Astrocyte (in vitro differentiated cells and primary cell): ENCODE measurements at places on chromosomes 16 and 17.

- peak; percentile 98 for DNase-seq
Measured at GRCh38 chr17:38900978-38901656, 24.3 kb upstream of the LASP1NB start.

- no peak for DNase-seq
Measured at GRCh38 chr17:7043182-7043496, 753 bp downstream of the SLC16A11 start.

- DNase-seq: no peak
Measured at GRCh38 chr16:4747906-4748681, 13.8 kb downstream of the DNAAF8 start.

GRCh38 chr16:56755038-56755437 is 25.1 kb downstream of the NUP93 start:
- DNase-seq: no peak

GRCh38 chr17:77474292-77474988 is 333.7 kb downstream of the SEC14L1 start:
- DNase-seq: peak; percentile 36
